Activated T-helper 1 cell treated with anti-CD3 and anti-CD28 coated beads, Interleukin-12 subunit alpha, Interleukin-12 subunit beta, Interleukin-2, Interleukin-4 antibody, amounts not matched to agents 30 ng/mL and 10 ng/mL and 1 ng/mL, durations not matched to agents 14 hours and 24 hours and 36 hours (primary cell): ENCODE measurements at places on chromosomes 1 and 21.

DNA sequence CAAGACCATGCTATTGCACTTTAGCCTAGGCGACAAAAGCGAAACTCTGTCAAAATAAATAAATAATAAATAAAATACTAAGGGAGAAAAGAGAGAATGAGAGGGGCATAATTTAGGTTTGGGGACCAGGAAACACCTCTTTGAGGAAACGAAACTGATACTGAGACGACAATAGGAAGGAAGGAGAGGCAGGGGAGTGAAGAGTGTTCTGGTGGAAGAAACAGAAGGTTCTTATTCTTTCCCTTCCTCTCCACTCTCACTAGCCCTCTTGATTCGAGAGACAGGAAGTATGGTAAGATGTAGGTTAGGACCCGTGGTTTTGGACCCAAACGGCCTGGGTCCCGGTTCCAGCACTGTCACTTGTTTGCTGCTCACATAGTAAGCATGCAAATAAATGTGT is 1.6 kb upstream of the NKAIN1 start:
- no peak overlapping the region for H3K4me3 ChIP-seq
- peaks cover 6% of the 10 kb centered on the region for H3K4me1 ChIP-seq
- no peak for DNase-seq
- H3K27me3 ChIP-seq = peaks cover 42% of the 10 kb centered on the region
- H3K27ac ChIP-seq = no peak overlapping the region

DNA sequence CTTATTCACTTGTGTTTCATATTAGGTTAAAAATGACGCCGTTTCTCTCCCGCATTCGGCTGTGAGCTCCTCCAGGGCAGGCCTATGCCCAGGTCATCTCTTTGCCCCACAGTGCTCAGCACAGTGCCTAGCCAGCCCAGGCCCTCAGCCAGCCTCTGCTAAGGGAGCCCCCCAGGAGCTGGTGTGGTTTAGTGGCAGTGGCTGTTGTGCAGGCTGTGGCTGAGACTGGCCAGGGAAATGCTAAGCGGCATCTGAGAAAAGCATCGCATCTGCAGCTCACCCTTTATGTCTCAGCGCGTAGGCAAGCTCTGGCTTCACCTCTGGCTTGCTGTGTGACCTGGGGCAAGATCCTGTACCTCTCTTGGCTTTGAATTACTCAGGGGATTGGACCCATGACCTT is 275.1 kb downstream of the TRABD2B start:
- no peak overlapping the region for H3K4me3 ChIP-seq
- no peaks in the 10 kb centered on the region for H3K36me3 ChIP-seq
- peaks cover 43% of the 10 kb centered on the region for H3K27me3 ChIP-seq
- no peak for DNase-seq
- H3K4me1 ChIP-seq = peaks cover 5% of the 10 kb centered on the region

- peaks cover 3% of the 10 kb centered on the region for H3K36me3 ChIP-seq
- no peak overlapping the region for H3K4me3 ChIP-seq
Measured at GRCh38 chr1:167909691-167910180, 4.2 kb downstream of the ADCY10 start.

GRCh38 chr1:60033066-60033465 is 40.5 kb downstream of the C1orf87 start:
- no peak overlapping the region for H3K27ac ChIP-seq
- no peak for DNase-seq
- H3K27me3 ChIP-seq = peaks cover 2% of the 10 kb centered on the region
- H3K36me3 ChIP-seq = no peaks in the 10 kb centered on the region

GRCh38 chr1:83705091-83705490 is 293.8 kb downstream of the TTLL7 start:
- peaks cover 4% of the 10 kb centered on the region for H3K4me1 ChIP-seq
- no peaks in the 10 kb centered on the region for H3K27me3 ChIP-seq
- no peak for DNase-seq
- no peak overlapping the region for H3K4me3 ChIP-seq
- no peaks in the 10 kb centered on the region for H3K36me3 ChIP-seq
